ENCODE measurements at places on chromosomes 3 and 15. TPM values are rescaled to one million over a fixed set of nuclear protein-coding genes. Genes with fewer than 3 reads are reported as not detected.
A peak's percentile ranks its signal among the peaks of the same experiment; 100 is the strongest.

The CPN2 gene
- not detected for total RNA-seq

The NUDT16 gene
- total RNA-seq = 24.7 TPM

DNA sequence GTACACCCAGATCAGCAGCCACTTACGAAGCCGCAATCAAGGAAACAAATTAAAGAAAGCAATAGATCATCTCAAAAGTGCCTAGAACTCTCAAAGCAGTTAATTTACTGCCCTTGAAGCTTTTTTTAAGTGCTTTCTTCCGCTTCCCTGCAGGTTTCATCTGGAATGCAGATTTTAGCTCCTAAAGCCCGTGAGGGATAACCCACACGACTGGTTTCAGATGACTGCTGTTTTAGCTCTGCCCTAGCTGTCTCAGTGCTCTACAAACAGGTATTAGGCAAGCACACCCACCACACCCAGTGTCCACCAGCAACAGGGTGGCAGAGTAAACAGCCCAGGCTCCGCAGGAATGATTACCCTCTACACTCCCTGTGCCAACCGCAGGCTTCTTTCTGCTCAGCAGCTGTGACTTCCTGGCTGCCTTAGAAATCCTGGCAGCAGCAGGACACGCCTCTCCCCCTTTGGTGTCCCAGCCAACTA, 126.0 kb downstream of the FMN1 start:
- no peaks in the 10 kb centered on the region for H3K36me3 ChIP-seq
- DNase-seq = peak; percentile 57
- peak overlapping the region; percentile 17 for H3K4me3 ChIP-seq
- H3K4me1 ChIP-seq = peaks cover 8% of the 10 kb centered on the region

GRCh38 chr3:26316472-26316871, 306.1 kb upstream of the LRRC3B start:
- no peaks in the 10 kb centered on the region for H3K27me3 ChIP-seq
- no peak for DNase-seq
- no peak overlapping the region for H3K4me3 ChIP-seq
- H3K36me3 ChIP-seq = no peaks in the 10 kb centered on the region

GRCh38 chr3:192183109-192183508, 544.2 kb downstream of the FGF12 start:
- H3K27me3 ChIP-seq = no peaks in the 10 kb centered on the region
- H3K27ac ChIP-seq = no peak overlapping the region
- H3K36me3 ChIP-seq = no peaks in the 10 kb centered on the region
- no peak for DNase-seq
- no peak overlapping the region for H3K4me3 ChIP-seq

DNA sequence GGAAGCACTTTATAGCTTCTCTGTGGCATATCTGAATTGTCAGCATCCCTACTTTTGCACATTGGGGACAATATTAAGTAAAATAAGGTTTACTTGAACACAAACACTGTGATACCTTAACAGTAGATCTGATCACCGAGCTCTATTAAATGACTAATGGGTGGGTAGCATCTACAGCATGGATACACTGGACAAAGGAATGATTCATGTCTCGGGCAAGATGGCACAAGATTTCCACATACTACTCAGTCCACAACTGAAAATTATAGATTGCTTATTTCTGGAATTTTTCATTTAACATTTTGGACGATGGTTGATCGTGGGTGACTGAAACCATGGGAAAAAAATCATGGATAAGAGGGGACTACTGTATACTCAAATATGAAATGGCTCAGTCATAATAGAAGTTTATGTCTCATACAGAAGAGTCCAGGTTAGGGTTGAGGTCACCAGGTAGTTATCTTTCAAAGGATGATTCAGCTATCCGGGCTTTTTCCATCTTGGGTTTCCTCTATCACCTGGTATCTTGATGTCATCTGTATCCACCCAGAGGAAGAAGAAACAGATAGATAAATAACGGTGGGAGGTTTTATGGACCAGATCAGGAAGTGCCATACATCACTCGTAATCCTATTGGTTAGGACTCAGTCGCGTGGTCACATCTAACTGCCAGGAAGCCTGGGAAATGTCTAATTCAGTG, 320.0 kb upstream of the RARB start:
- H3K27ac ChIP-seq = no peak overlapping the region
- H3K4me1 ChIP-seq = no peaks in the 10 kb centered on the region
- H3K27me3 ChIP-seq = no peaks in the 10 kb centered on the region
- no peak for DNase-seq

DNA sequence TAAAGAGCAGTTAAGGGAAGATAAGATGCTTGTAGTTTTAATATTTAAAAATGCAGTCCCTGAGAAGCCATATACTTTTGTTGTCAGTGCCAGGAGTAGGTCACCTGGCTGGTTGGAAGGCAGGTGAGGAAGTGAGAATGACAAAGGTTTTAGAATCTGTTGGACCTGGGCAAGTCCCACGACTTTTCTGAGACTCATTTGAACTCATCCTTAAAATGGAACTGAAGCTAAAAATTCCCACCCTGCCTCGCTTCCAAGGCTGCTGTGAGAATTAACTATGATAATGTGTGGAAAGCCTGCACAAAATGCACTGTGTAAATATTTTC, 77.1 kb downstream of the IQSEC1 start:
- no peak overlapping the region for H3K4me3 ChIP-seq
- peaks cover 5% of the 10 kb centered on the region for H3K27me3 ChIP-seq
- H3K4me1 ChIP-seq = no peaks in the 10 kb centered on the region
- H3K27ac ChIP-seq = no peak overlapping the region

GRCh38 chr15:25727116-25727515, 136.0 kb downstream of the ATP10A start:
- H3K27me3 ChIP-seq = no peaks in the 10 kb centered on the region
- no peaks in the 10 kb centered on the region for H3K36me3 ChIP-seq
- DNase-seq = no peak
- no peaks in the 10 kb centered on the region for H3K4me1 ChIP-seq

GRCh38 chr3:113211330-113212149, at the start of gene BOC:
BOC (plus strand) TSS chr3:113211557; CDS start chr3:113249803, 38,246 bp downstream.
- DNase-seq = no peak
- H3K4me1 ChIP-seq = no peaks in the 10 kb centered on the region
- peak within 1 kb of the TSS; percentile 50 for H3K27ac ChIP-seq
- H3K4me3 ChIP-seq = peak within 1 kb of the TSS; percentile 48
- H3K27me3 ChIP-seq = peaks cover 63% of the 10 kb centered on the region
- H3K36me3 ChIP-seq = no peaks in the 10 kb centered on the region

The UBA3 gene
- 61.3 TPM for total RNA-seq

The CCR2 gene
- 11.5 TPM for total RNA-seq

DNA sequence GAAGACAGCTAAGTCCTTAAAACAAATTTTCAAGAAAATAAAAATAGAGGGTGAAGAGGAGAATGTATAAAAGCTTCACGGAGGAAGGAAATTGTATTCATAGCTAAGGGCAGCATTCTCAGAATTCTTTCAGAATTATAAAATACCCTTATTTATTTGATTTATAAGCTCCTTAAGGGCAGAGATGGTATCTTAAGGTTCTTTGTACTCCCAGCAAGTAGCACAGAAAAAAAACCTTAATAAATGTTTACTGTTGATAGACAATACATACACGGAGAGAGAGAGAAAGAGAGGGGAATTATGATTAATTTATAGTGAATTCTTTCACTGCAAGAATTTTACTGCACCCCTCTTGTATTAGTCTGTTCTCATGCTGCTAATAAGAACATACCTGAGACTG, 375.6 kb upstream of the CCDC54 start:
- no peak for DNase-seq
- no peak overlapping the region for H3K27ac ChIP-seq
- H3K36me3 ChIP-seq = no peaks in the 10 kb centered on the region
- H3K27me3 ChIP-seq = no peaks in the 10 kb centered on the region

The GPR149 gene
- total RNA-seq = not detected

DNA sequence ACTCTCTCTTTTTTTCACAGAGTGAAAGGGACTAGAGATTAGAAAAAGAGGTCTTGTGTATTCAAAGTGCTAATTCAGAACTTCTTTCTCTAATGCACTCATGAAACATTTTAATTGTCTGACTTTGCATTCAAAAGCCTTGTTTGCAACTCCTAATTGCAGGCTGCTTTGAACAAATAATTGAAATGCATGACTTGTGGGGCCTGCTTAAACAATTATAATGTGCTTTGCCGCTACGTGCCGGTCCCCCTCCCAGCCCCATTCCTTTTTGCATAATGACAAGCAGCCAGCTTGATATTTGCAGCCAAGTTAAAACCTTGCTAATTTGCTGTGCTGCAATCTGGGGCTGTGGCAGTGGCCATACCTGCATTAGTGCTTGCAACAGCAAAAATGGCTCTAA, 114.5 kb downstream of the FOXB1 start:
- DNase-seq = no peak
- peaks cover 22% of the 10 kb centered on the region for H3K27me3 ChIP-seq
- no peaks in the 10 kb centered on the region for H3K4me1 ChIP-seq
- no peak overlapping the region for H3K27ac ChIP-seq
- no peak overlapping the region for H3K4me3 ChIP-seq

DNA sequence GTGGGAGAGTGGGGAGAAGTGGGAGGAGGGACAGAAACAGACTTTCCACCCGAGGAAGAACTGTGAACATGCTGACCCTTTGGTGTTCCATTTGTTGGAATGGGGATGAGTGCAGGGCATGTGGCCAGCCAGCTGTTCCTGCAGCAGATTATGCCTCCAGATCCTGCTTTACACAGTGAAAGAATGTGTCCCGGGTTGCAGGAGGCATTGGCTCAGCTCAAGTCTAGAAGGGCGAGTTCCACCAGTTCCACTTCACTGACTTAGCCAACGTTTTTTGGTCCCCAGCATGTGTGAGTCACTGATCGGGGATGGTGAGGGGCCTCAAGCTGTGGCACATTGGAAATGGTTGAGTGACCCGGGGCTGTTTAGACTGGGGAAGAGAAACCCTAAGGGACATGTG, 307.0 kb upstream of the ROPN1 start:
- H3K36me3 ChIP-seq = no peaks in the 10 kb centered on the region
- DNase-seq = peak; percentile 40
- H3K27me3 ChIP-seq = no peaks in the 10 kb centered on the region
- no peak overlapping the region for H3K27ac ChIP-seq
- H3K4me3 ChIP-seq = no peak overlapping the region
- H3K4me1 ChIP-seq = peaks cover 5% of the 10 kb centered on the region

The C15orf62 gene
- 0.32 TPM for total RNA-seq

DNA sequence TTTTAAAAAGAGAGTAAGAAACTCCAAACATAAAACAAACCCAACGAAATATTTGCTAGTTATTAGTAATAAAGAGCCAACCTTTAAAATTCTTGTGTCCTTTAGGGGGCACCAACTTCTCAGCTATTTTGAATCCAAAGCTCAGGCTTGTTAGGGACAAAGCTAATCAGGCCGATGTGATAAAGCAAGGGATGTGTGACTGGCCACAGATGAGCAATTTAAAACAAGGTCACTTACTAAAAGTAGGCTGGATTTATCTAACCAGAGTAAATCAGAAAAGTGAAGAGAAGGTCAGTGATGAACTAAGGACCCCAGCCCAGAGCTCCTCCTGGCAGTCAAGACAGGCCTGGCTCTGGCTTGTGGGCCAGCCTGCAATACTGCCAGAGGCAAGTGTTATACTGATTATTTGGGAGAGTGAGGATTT, 108.5 kb downstream of the CYP19A1 start:
- H3K36me3 ChIP-seq = no peaks in the 10 kb centered on the region
- no peak overlapping the region for H3K4me3 ChIP-seq
- DNase-seq = no peak
- no peaks in the 10 kb centered on the region for H3K4me1 ChIP-seq
- no peak overlapping the region for H3K27ac ChIP-seq
- H3K27me3 ChIP-seq = no peaks in the 10 kb centered on the region

DNA sequence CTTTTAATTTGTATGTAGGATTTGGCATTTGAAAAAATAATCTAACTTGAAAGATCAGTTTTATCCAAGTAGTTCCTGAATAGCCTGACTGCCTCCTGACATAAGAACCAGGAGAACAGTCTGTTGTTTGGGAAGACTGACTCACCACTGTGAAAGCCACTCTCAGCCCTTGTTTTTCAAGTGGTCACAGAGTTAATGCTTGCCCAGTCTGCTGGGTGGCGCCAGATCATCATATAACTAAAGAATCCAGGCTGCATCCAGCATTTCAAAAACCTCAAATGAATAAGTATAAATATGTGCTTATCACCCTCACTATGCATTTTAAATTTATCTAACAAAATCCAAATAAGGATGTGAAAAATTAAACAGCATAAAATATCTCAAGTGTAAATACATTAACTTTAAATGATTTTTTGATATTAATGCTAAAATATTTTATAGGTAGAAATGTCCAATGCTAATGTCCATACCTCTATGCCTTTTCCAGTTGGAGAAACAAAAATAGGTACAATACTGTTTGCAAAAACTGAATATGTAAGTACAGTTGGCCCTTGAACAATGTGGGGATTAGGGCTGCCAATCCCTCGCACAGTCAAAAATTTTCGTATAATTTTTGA, 26.9 kb upstream of the ZBBX start:
- no peaks in the 10 kb centered on the region for H3K4me1 ChIP-seq
- H3K4me3 ChIP-seq = no peak overlapping the region
- H3K27me3 ChIP-seq = no peaks in the 10 kb centered on the region
- DNase-seq = no peak

- H3K27ac ChIP-seq = no peak overlapping the region
- DNase-seq = no peak
- no peaks in the 10 kb centered on the region for H3K36me3 ChIP-seq
Measured at GRCh38 chr3:124605781-124606579, 124.3 kb upstream of the UMPS start.

GRCh38 chr15:39741258-39741657, 41.4 kb downstream of the FSIP1 start:
- no peaks in the 10 kb centered on the region for H3K36me3 ChIP-seq
- no peaks in the 10 kb centered on the region for H3K27me3 ChIP-seq
- H3K4me1 ChIP-seq = no peaks in the 10 kb centered on the region
- H3K27ac ChIP-seq = no peak overlapping the region
- H3K4me3 ChIP-seq = no peak overlapping the region

DNA sequence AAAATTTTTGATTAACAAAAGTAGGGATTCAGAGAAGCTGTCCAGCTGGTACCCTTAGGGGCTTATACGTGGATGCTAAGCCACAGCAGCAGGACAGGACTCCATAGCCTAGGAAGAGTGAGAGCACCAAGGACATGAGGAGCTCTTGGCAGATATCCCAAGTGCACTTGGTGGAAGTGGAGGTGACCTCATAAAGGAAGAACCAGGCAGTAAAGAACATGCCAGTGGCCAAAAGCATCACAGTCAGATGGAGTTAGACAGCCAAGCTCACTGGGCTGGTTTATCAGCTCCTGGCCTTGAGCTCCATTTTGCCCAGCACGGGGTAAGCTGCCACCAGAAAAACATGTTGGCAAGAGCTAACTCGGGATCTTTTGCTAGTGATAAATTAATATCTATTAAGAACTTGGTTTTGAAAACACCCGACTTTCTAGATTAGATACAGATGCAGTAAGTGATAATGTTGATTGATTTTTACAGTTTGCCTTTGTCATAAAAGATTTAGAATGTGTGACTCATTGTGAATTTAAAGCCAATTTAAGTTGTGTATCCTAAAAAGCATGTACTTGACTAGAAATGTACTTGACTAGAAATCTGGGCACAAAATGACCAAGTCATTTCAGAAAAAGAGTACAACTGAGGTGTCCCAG, 108.0 kb downstream of the CMSS1 start:
- peak overlapping the region; percentile 27 for H3K27ac ChIP-seq
- H3K36me3 ChIP-seq = no peaks in the 10 kb centered on the region
- no peaks in the 10 kb centered on the region for H3K27me3 ChIP-seq
- peaks cover 15% of the 10 kb centered on the region for H3K4me1 ChIP-seq
- DNase-seq = no peak

All from left lung (tissue), 14 donors.